ENCODE measurements at places on chromosomes 6 and 20.

DNA sequence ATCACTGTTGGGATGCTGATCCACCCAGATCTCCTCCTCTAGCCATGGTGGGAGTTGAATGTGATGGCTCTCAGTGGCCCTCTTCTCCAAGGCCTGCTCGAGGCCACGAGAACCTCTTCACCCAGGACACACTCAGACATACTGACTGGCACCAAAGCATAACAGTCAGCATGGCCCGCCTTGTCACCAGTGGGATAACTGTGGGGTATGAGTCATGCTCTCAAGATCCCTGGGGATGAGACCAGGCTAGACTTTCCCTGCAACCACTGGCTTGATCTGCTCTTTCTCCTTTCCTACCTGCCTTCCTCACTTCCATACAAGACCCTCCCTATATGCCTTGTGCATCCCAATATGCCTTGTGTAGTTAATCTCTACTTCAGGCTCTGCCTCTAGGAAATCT, 66.8 kb downstream of the RIN2 start:
- DNase-seq: no peak

DNA sequence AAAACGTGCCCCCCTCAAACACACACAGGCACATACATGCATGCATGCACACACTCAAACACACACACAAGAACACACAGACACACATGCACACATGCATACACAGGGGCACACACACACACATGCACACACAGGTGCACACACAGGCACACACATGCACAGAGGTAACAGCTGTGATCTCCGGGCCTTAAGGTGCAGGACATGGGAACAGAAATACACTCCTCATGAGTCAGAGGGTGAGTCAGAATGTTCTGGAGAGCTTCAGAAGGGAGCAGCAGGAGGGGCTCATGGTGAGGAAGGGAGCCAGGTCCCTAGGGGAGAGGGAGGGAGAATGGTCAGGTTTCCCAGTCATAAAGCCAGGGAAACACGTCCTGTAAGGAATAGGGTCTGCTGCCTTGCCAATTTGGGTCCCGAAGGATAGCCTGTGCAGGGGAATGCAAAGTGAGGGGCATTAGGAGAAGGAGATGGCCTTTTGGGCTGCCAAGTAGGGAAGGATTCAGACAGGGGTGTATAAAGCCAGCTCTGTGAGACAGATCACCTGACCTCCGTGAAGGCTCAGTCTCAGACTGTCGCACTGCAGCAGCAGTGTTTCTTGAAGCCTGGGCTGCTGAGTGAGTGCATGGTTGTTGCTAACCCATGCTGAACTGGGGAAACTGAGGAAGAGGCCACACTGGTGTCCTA, 123.9 kb downstream of the MAFB start:
- DNase-seq: no peak

DNA sequence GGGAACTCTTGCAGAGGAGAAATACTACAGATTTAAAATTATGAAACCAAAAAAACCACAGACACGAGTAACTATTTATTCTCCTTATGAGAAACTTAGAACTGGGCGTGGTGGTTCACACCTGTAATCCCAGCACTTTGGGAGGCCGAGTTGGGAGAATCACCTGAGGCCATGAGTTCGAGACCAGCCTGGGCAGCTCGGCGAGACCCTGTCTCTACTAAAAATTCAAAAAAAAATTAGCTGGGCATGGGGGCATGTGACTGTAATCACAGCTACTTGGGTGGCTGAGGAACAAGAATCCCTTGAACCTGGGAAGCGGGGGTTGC, 36.8 kb downstream of the SSR1 start:
- DNase-seq: no peak

DNA sequence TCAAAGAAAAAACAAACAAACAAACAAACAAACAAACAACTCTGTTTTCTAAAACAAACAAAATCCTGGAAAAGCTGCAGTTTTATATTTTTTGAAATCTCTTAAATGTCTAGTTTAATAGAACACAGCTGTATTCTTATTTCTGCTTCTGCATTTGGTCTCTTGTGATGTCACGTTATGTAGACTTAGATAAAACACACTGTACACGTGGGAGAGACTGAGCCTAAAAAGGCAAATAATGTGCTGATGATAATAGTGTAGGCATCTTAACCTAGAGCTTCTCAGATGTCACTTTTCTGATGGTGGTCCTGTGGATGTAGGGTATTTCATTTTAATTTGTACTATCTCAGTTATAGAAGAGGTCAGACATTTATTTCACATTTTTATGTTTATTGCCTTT, 261.7 kb downstream of the UTRN start:
- DNase-seq: no peak

DNA sequence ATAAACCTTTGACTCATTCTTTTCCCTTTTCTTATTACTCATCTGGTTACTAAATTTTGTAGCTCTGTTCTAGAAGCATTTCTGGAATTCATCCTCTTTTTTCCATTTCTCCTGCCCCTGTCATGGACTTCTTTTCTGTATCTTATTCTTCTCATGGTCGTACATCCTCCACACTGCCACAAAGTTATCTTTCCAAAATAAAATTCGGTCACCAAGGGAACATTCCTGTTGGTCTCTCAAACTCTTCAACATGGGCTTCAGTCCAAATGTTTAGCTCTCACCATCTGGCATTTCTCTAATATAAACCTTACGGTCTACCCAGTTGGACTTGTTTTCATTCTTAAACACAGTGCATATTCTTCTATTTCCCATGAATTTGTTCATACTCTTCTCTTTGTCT, 428.8 kb upstream of the ID4 start:
- no peak for DNase-seq

GRCh38 chr20:33843854-33844253, 32.7 kb downstream of the CHMP4B start:
- DNase-seq: no peak

- DNase-seq: no peak
These were observed 168.2 kb upstream of the CST7 start for GRCh38 chr20:24780674-24781417.

DNA sequence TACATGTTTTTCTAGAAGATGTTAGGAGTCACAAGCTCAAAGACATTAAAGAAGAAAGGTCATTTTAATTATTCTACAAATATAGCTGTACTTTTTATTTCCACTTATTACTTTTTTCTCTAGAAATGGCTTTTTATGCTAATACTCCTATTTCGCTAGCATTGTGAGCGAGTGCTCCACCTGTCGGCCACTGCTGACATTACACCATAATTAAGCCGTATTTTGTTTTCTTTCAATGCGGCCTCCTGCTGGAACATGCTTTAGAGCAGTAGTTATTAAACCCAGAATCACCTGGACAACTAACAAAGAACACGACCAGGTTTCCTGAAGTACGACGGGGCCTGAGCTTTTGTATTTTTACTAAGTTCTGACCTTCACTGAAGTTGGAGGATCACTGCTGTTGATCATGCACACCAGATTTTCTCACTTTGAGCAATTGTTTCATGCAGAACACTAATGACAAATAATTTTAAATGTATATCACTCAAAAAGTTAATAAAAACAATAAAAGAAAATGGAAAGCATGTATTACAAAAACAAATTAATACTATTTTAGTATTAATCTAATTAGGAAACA, 74.1 kb upstream of the PAK5 start:
- no peak for DNase-seq

DNA sequence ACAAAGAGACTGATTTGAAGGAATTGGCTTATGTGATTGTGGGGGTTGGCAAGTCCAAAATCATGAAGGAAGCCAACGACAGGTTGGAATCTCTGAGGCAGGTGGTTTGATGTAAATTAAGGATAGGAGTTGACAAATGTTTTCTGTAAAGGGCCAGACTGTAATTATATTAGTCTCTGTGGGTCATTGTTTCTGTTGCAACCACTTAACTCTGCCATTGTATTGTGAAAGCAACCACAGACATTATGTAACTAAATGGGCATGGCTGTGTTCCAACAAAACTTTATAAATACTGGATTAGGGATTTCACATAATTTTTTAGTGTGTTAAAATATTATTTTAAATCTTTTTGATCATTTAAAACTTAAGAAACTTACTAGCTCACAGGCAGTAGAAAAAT, 199.2 kb upstream of the MYLIP start:
- no peak for DNase-seq

- no peak for DNase-seq
These were observed 17.5 kb downstream of the ACSS1 start for GRCh38 chr20:25040438-25040831.

DNA sequence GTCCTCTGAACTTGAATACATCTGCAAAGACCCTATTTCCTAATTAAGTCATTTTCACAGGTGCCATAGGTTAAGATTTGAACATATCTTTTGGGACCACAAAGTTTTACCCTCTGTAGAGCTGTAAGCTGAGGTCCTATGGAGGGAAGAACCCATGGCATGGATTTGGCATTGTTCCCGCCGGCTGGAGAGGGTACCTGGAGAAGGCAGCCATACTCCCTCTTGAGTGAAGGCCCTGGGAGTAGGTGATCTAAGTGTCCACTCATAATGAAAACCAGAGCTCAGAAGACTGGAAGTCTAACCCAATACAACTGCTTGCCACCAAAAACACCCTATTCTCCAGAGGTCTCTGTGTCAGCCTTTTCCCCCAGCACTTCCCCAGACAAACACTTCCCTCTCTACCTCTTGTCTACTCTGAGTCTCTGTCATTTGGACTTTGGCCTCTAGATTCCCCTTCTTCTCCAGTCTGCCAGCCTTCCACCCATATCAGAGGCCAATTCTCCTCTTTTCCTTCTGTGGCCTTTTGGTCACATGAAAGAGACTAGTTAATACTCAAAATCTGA, 363.9 kb downstream of the MAFB start:
- no peak for DNase-seq

DNA sequence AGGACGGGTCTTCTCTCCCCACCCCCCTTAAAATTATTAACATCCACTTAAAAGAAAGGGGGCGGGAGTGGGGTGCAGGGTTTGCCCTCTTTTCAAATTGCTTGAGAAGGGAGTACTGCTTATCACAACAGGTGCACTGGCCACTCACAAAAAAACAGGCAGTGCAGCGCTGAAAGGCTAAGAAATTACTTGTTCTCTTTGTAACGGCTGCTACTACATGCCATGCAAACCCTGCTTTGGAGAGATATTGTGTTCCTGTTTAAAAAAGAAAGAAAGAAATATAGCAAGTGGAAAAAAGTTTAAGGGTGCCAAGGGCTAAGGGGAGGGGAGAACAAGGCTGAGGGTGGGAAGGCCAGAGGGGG, 312.7 kb upstream of the JARID2 start:
- DNase-seq: no peak

- no peak for DNase-seq
These were observed 38.9 kb downstream of the LINC00237 start for GRCh38 chr20:21067255-21067654.

- DNase-seq: no peak
These were observed 73.1 kb downstream of the OR2B2 start for GRCh38 chr6:27838945-27839625.
